ENCODE measurements at places on chromosomes 13 and 19. TPM values are rescaled to one million over a fixed set of nuclear protein-coding genes. Genes with fewer than 3 reads are reported as not detected.

DNA sequence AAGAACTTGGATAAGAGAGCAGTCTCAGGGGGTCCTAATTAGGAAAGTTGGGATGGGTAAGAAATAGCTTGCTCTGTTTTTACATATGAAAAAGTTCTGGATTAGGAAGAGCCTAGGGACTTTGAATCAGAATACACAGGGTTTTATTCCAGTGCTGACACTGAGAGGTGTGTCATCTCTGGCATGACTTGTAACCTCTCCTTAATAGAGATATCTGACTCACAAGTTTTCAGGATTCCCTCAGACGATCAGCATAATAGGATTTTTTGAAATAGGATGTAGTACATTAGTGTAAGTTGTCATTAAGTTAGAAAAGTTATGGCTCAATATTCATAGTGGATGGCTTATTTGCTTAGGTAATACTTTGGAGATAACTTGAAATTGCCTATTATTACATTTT lies 555.2 kb upstream of the MIR17HG start:
- peak; percentile 32 for DNase-seq

DNA sequence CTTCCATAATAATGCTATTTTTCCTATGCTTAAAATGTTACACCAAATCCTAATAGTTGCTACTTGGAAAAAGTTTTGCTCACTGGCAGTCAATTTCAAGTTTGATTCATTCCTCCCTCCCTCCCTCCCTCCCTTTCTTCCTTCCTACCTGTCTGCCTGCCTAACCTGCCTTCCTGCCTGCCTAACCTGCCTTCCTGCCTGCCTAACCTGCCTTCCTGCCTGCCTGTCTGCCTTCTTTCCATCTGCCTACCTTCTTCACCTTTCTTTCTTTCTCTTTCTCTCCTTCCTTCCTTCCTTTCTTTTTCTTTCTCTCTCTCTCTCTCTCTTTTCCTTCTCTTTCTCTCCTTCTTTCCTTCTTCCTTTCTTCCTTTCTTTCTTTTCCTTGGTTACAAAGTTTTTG lies 418.7 kb downstream of the PCDH9 start:
- no peak for DNase-seq

DNA sequence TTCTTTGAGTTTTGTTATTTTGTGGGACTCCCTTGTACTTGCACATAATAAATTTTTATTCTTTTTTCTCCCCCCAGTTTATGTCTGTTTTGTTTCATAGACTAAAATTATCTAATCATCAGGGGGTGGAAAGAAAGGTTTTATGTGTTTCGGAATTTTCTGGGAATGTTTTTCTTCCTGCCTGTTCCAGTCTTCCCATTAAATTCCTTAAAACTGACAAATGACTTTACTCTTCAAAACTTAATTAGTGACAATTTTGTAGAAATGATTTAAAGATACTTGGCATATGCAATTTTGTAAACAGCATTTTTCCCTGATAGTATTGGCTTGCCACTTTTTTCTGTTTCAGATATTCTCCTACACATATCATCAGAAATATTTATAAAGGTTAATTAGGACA lies 1813.4 kb downstream of the PCDH9 start:
- DNase-seq = no peak

GRCh38 chr19:1081301-1082164 lies 13.6 kb downstream of the POLR2E start:
- no peak for DNase-seq

DNA sequence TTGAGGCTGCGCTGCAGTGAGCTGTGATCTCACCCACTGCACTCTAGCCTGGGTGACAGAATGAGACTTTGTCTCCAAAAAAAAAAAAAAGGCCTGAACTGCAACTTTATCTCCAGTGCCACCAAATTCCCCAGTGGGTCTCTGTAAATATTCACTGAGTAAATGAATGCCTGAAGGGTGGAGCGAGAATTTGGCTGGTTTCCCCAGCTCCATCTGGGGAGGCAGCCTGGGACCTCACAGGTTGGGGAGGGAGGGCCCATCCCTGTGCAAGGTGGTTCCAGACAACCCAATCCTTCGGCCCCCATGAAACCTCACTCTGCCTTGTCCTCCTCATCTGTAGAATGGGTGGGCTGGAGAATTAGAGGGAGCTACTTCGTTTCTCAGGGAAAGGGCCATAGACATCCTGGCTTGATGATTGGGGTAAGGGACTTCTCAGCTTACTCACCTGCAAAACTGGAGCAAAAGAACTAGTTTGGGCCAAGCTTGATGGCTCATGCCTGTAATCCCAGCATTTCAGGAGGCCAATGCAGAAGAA lies 4.2 kb upstream of the PKN1 start:
- DNase-seq = no peak

DNA sequence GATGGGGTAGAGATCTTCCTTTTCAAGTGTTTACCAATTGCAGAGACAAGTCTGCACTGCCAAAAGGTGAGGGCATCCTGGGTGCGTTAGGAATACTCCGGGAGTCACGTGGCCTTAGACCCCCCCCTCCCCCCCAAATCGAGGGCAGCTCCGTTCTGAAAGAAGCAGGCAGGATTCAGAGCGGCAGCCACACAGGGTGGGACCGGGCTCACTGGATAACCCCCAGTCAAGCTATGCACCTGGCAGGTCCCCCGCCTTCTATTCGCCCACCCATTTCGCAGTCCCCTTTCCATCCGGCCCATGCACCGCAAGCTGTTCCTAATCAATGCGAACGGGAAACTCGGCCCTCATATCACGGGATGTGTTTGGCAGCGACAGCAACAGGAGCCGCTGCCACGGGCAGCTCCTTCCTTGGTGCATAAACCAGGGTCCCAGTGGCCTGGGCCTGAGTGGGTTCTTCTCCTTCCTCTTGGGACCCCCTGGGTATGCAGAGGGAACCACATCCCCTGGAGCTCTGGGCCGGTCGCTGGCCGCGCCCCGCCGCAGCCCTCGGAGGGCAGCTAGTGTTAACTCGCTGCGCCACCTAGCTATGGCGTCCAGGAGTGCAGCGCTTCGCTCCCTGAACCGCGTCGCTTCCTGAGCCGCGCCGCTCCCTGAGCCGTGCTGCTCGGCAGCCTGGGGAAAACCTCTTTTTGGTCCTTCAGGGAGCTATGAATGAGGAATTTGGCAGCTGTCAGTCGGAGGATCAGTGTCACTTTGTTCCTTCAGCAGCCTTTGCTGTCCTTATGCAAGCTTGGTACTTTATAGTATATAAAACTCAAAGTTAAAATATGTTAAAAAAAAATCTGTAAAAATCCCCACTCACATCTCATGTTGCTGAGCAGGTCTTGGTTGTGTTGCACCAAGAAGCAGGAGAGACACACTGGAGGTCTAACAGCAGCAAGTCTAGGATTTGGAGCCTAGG lies 41.4 kb downstream of the LYL1 start:
- peak; percentile 77 for DNase-seq

- peak; percentile 78 for DNase-seq
Measured at GRCh38 chr19:49664171-49665035, 1.3 kb downstream of the IRF3 start.

DNA sequence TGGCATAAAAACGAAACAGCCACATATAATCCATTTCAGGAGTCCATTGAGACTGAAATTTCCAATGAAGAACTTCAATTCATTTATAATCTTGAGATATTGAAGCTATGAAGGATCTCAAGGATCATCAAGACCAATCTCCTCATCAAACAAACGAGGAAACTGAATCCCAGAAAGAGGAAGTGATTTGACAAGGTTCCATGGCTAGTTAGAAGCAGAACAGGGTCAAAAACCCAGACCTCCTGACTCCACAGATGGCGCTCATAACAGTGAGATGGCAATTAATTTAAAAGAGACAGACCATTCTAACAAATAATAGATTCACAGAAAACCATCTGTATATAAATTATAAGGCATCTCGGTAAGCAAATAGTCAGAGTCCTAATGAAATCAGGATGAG lies 229.7 kb downstream of the KCTD12 start:
- DNase-seq = no peak

DNA sequence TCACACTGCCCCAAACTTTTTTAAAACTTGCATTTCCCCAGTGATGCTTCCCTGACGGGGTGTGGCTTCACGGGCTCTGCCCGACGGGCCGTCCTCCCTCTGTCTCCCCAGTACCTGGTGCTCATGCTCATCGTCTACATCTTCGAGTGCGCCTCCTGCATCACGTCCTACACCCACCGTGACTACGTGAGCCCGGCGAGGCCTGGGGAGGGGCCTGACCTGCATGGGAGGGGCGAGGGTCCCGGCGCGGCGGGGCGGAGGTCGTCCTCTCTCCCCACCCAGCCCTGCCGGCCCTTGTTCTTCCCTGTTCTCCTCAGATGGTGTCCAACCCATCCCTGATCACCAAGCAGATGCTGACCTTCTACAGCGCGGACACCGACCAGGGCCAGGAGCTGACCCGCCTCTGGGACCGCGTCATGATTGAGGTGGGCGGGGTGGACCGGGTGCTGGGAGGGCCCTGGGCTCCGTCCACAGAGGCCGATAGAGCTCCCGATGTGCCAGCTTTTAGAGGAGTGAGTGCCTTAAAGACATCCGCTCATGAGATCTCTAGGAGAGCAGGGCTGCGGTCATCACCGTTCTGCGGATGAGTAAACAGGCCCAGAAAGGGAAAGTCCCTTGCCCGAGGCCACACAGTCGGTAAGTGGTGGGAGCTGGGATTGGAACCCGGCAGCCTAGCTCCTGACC lies 6.9 kb downstream of the UPK1A start:
- peak; percentile 56 for DNase-seq

GRCh38 chr19:46198756-46199155 lies 30.8 kb upstream of the IGFL1 start:
- DNase-seq = no peak

- DNase-seq = no peak
Measured at GRCh38 chr13:99002172-99002710, 24.4 kb upstream of the DOCK9 start.

- no peak for DNase-seq
Measured at GRCh38 chr13:100773923-100774663, 99.5 kb upstream of the TMTC4 start.

DNA sequence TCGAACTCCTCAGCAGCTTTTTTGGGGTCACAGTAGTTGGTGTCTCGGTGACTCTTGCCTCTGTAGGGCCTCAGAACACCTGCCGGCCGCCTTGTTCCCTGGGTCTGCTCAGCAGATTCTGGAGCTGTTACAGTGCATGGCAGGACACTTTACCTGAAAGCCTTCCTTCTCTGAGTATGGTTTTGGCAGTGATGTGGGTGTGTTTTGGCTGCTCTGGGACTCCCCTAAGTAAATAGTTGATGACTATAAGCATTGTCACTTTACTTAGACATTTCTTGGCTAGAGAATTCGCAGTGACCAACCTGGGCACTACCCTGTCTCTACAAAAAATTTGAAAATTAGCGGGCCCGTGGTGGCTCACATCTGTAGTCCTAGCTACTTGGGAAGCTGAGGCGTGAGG lies 7.0 kb downstream of the MAU2 start:
- no peak for DNase-seq

DNA sequence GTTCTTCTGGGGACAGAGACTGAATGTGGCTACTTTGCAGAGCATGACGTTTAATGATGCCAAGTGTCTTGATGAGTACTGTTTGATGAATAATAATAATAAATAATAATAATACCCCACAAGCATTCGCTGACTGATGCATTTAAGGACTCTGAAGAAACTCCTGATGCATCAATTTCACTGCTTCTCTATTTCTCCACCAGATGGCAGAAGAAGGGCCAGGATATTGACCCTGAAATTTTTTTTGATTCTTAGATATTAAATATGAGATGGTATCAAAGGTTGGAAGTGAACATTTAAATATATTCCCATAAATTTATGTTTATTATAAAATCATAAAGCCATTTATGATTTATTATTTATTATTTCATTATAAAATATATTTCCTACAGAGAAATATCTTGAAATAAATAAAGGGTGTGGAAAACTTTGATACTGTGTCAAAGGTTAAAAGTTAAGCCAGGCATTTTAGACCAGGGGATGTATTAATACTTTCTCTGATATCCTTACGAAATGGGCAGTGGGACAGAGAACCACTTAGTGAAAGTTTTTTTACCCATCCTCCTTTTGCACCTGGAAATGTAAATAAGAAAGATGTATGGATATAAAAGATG lies 170.9 kb downstream of the LACC1 start:
- DNase-seq = peak; percentile 19

- DNase-seq = peak; percentile 31
Measured at GRCh38 chr13:66618702-66619101, 611.4 kb downstream of the PCDH9 start.

GRCh38 chr13:79482281-79482970 lies 1.5 kb downstream of the NDFIP2 start:
- DNase-seq = no peak

- DNase-seq = no peak
Measured at GRCh38 chr19:15449620-15450527, at the start of gene WIZ. Gene WIZ (minus strand): TSS chr19:15449956. CDS start chr19:15448307, 1,649 bp downstream.

DNA sequence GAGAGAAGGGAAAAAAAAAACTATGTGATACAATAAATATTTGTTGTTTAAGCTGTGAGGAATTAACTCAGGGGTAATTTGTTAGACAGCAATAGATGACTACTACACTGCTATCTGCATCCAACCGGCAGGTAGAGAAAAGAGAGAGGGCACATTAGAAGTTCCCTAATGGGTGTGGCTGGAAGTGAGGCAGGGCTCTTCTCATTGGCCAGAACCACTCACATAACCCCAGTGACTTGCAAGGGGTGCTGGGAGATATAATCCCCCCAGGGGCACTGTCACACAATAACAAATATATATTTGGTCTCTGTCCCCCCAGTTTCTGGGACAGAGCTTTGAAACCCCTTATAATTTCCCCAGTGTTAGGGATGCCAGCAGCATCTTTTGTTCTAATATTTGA lies 24.3 kb downstream of the FGF21 start:
- DNase-seq = no peak

GRCh38 chr19:45087531-45087930 lies 5.4 kb upstream of the PPP1R37 start:
- no peak for DNase-seq

DNA sequence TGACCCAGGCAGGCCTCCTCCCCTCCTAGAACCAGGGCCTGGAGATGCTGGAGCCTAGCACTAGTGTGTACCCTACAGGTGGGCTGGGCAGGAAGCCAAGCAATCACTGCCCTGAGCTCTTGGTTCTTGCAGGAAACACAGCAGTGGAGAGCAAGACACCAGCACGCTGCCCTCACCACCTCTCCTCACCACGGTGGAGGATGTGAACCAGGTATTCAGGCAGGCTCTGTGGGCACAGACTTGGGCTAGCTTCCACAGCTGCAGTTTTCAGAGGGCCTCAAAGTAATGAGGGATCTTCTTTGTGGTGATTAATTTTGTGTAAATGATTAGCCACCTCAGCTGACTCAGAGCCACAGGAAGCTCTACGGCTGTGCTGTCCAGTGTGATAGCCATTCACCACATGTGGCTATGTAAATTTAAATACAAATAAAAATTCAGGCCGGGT lies 13.6 kb upstream of the GPI start:
- DNase-seq = peak; percentile 48

The VSIG10L gene
- 1.3 TPM for total RNA-seq

The SIGLEC14 gene
- 1.4 TPM for total RNA-seq

The AMER2 gene
- not detected for total RNA-seq

The IL11 gene
- 52.7 TPM for total RNA-seq

The FXYD7 gene
- total RNA-seq = 0.66 TPM

The SIGLECL1 gene
- not detected for total RNA-seq

The NAPSA gene
- total RNA-seq = not detected

The ANKRD27 gene
- 37.5 TPM for total RNA-seq
